ENCODE measurements at places on chromosomes 4 and X. TPM values are rescaled to one million over a fixed set of nuclear protein-coding genes. Genes with fewer than 3 reads are reported as not detected.

GRCh38 chrX:45743906-45744625, 543.4 kb upstream of the DIPK2B start:
- no peak for DNase-seq

DNA sequence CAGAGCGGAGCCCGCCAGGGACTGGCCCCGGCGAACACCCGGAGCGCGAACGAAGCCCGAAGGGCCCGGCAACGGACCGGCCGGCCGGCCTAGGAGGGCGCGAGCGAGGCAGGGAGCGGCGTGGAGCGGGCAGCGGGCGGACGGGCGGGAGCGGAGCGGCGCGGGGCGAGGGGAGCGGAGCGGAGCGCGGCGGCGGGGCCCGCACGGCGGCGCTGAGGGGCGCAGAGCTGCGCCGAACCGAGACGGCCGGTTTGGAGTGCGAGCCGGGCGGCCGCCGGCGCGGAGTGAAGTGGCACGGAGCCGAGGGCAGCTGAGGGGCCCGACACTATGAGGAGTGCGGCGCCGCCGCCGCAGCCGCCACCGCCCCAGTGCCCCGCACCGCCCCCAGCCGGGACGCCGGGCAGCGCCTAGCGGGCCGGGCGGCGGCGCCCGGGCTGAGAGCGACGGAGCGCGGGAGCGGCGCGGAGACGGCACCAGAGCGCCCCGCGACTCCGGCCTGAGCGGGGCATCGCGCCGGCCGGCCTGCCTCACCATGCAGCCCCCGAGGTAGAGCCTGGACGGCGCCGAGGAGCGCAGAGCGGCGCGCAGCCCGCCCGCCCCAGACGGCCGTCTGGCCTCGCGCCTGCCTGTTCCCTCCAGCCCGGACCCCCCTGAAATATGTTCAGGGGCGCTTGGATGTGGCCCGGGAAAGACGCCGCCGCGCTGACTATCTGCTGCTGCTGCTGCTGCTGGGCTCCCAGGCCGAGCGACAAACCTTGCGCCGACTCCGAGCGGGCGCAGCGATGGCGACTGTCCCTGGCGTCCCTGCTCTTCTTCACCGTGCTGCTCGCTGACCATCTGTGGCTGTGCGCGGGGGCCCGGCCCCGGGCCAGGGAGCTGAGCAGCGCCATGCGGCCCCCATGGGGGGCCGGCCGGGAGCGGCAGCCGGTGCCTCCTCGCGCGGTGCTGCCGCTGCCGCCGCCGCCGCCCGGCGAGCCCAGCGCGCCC, 793 bp downstream of the NALF2 start:
- no peak for DNase-seq

- peak; percentile 33 for DNase-seq
Measured at GRCh38 chrX:136168929-136169735, 21.8 kb downstream of the FHL1 start.

DNA sequence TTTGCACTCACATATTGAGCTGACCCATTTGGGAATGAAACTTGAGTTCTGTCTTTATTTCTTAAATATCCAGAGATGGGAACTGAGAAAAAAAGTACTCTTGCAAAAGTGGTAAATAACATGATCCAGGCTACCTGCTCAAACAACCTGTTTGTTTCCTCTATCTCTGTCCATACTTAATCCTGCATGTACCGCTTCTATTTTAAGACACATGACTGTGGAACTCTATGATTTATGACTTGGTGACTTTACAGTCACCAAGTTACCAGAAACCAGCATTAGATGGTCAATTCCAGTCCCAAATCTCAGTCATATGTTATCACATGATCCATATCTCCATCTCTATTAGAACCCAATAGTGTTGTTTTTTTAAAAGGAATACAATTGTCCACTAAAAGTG, 606.7 kb downstream of the EPHA5 start:
- no peak for DNase-seq

DNA sequence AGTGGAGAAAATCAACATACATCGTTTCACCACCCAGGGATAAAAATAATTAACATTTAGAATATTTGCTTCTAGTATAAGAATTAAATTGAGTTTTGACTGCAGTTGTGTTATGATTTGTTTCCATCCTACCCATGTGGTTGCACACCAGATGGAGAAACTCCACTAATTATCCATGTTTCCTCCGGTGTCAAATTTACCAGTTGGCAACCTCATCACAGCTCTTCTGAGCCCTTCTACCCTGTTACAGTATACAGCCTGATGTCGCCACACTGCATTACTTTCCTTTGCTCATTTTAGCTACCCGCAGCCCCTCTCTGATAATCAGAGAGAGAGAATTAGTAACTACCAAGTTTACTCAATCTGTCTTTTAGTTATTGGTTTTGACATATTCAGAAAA, 411.2 kb downstream of the DTHD1 start:
- DNase-seq: no peak

The MAGEB6B gene
- total RNA-seq: not detected

The DYNLT3 gene
- 6.1 TPM for total RNA-seq
